Mesothelial cell of epicardium (in vitro differentiated cells): ENCODE measurements at places on chromosomes 3 and 15. TPM values are rescaled to one million over a fixed set of nuclear protein-coding genes. Genes with fewer than 3 reads are reported as not detected.

DNA sequence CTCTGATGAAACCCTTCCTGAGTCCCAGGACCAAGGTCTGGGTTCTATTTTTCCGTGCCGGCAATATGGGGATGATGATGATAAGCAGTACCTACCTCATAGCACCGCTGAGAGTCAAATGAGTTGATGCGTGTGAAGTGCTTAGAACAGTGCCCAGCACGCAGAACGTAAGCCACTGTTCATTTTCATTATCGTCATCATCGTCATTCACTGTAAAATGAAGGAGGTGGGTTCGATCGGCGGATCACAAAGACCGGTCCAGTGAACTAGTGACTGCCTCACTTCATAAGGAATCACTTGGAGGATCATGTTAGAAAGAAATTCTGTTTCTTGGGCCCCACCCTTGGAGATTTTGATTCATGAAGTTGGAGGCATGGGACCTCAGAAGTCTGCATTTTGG lies 44.3 kb downstream of the RLBP1 start:
- DNase-seq = no peak
- no peak overlapping the region for H3K4me3 ChIP-seq
- no peak overlapping the region for H3K27ac ChIP-seq
- peaks cover 5% of the 10 kb centered on the region for H3K4me1 ChIP-seq

- no peaks in the 10 kb centered on the region for H3K27me3 ChIP-seq
- no peak for DNase-seq
- no peaks in the 10 kb centered on the region for H3K36me3 ChIP-seq
- H3K4me3 ChIP-seq = no peak overlapping the region
- H3K27ac ChIP-seq = peak overlapping the region; percentile 72
Measured at GRCh38 chr3:71444861-71445259, 138.7 kb downstream of the FOXP1 start.

DNA sequence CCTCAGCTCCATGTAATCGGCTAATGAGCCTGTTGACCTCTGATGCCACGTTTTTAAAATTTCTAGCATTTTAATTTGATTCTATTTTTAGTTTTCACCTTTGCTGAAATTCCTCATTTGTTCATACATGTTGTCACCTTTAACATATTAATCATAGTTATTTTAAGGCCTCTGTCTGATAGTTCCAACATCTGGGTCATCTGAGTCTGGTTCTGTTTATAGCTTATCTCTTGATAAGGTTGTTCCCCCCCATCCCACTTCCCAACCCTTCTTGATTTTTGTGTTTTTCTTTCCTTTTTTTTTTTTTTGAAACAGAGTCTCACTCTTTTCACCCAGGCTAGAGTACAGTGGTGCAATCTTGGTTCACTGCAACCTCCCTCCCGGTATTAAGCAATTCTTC lies 36.4 kb downstream of the MAP2K1 start:
- H3K4me3 ChIP-seq = no peak overlapping the region
- no peak overlapping the region for H3K27ac ChIP-seq
- no peaks in the 10 kb centered on the region for H3K27me3 ChIP-seq
- no peak for DNase-seq

DNA sequence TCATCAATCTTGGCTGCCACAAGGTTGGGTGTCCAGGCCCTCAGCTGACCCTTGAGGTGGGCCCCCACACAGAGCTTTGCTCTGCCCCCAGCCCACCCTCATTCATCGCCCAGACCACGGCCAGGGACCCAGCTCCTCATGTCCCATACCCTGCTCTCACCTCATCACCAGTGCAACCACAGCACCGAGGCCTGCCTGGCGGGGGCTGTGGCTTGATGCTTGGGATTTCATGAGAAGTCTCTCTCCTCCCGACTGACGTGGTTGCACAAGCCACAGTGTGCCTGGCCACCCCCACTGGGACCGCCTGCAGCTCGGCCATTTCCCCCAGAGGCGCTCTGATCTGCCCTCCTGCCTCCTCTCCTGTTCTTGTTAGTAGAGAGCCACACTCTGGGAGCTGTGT lies 45.4 kb upstream of the MTMR10 start:
- no peaks in the 10 kb centered on the region for H3K36me3 ChIP-seq
- no peak overlapping the region for H3K27ac ChIP-seq
- no peak overlapping the region for H3K4me3 ChIP-seq
- no peaks in the 10 kb centered on the region for H3K27me3 ChIP-seq
- DNase-seq = no peak

DNA sequence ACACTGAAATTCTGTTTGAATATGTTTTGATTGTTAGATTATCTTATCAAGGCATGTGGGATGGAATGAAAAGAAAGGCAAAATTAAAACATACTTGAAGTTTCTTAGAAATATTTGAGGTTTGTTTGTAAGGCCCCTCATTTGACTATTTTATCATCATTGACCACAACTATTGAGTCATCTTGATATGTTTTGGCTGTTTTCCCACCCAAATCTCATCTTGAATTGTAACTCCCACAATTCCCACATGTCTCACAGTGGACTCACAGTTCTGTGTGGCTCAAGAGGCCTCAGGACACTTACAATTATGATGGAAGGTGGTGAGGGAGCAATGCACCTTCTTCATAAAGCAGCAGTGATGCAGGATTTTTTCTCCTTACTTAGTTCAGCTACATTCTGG lies 917.1 kb downstream of the PLOD2 start:
- H3K4me3 ChIP-seq = no peak overlapping the region
- H3K36me3 ChIP-seq = peaks cover 9% of the 10 kb centered on the region
- H3K27me3 ChIP-seq = no peaks in the 10 kb centered on the region
- no peak overlapping the region for H3K27ac ChIP-seq
- DNase-seq = no peak

- peaks cover 25% of the 10 kb centered on the region for H3K4me1 ChIP-seq
- peaks cover 19% of the 10 kb centered on the region for H3K36me3 ChIP-seq
- H3K27me3 ChIP-seq = no peaks in the 10 kb centered on the region
Measured at GRCh38 chr15:35445891-35446290, 100.1 kb downstream of the DPH6 start.

DNA sequence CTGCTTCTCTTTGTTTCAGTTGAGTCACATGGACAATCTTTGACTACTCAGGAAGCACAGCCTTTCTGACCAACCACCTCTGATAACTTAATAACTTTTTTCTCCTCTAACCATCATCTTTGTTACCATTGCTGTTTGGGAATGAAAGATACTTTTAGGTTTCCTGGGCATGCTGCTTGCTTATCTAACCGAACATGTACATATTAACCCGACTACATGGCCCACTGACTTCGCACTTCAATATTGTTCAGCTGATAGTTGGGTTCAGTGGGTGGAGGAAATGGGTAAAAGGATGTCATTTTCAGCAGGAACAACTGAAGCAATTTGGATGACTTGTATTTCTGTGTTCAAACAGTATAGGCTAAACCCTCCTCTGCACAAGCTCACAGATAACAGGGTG lies 214.3 kb downstream of the SQOR start:
- no peak overlapping the region for H3K4me3 ChIP-seq
- H3K4me1 ChIP-seq = no peaks in the 10 kb centered on the region
- peaks cover 9% of the 10 kb centered on the region for H3K27me3 ChIP-seq
- no peak for DNase-seq
- H3K27ac ChIP-seq = no peak overlapping the region
- no peaks in the 10 kb centered on the region for H3K36me3 ChIP-seq

GRCh38 chr3:38576526-38577370 lies 72.7 kb downstream of the SCN5A start:
- peaks cover 4% of the 10 kb centered on the region for H3K27me3 ChIP-seq
- no peak for DNase-seq
- no peak overlapping the region for H3K4me3 ChIP-seq
- H3K27ac ChIP-seq = no peak overlapping the region

DNA sequence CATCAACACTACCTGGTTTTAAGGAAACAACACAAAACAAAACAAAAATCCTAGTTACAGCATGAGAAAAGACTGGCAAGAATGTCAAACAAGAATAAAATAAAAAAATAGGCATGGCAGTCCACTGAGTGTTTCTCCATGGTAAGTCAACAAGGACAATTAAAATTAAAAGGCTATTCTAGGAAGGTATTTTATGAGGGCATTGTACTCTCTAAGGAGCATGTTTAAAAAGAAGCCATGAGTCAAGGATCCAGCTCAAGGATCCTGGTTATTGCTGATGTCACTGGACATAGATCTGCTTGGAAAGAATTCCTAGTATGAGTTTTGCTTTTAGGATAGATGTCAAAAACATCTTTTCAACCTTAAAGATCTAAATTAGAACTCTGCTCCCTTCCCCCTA lies 106.7 kb downstream of the MYO5A start:
- no peaks in the 10 kb centered on the region for H3K36me3 ChIP-seq
- H3K27me3 ChIP-seq = no peaks in the 10 kb centered on the region
- no peak overlapping the region for H3K4me3 ChIP-seq
- no peak overlapping the region for H3K27ac ChIP-seq
- DNase-seq = no peak
- peaks cover 13% of the 10 kb centered on the region for H3K4me1 ChIP-seq

- no peak for DNase-seq
- peaks cover 40% of the 10 kb centered on the region for H3K4me1 ChIP-seq
- H3K4me3 ChIP-seq = peak overlapping the region; percentile 26
- no peaks in the 10 kb centered on the region for H3K27me3 ChIP-seq
- H3K36me3 ChIP-seq = no peaks in the 10 kb centered on the region
- peak overlapping the region; percentile 79 for H3K27ac ChIP-seq
Measured at GRCh38 chr3:18233987-18234716, 191.0 kb downstream of the SATB1 start.

DNA sequence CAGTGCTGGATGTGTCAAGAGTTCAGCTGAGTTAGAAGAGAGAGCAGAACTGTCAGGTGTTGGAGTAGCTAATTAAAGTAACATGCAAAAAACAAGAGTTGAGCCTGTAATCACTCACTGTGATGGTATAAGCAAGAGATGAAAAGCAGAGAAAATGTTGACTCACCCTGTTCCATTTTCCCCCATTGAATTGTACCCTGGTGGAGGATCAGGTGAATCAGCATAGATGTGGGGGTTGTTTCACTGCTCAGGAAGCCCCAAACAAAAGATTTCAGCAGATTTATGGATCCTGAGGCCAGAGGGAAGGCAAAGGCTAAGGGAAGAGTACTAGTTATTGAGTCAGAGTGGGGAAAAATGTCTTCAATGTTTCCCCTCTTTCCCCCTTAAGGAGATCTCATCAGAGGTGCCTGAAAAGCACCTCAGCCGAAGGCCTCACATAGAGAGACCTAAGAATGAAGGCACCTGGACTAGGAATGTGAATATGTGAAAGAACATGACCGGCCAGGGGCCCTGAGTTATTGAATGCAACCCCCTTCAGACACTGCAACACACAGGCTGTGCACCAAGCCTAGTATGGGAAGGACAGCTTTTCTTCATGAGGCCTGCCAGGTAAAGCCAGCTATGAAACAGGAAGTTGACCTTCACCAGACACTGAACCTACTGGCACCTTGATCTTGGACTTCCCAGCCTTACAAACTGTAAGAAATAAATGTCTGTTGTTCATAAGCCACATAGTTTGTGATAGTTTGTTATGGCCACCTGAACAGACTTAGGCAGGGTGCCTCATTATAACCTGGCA lies 90.1 kb downstream of the TMCO5A start:
- H3K4me3 ChIP-seq = no peak overlapping the region
- no peak overlapping the region for H3K27ac ChIP-seq
- H3K4me1 ChIP-seq = no peaks in the 10 kb centered on the region

DNA sequence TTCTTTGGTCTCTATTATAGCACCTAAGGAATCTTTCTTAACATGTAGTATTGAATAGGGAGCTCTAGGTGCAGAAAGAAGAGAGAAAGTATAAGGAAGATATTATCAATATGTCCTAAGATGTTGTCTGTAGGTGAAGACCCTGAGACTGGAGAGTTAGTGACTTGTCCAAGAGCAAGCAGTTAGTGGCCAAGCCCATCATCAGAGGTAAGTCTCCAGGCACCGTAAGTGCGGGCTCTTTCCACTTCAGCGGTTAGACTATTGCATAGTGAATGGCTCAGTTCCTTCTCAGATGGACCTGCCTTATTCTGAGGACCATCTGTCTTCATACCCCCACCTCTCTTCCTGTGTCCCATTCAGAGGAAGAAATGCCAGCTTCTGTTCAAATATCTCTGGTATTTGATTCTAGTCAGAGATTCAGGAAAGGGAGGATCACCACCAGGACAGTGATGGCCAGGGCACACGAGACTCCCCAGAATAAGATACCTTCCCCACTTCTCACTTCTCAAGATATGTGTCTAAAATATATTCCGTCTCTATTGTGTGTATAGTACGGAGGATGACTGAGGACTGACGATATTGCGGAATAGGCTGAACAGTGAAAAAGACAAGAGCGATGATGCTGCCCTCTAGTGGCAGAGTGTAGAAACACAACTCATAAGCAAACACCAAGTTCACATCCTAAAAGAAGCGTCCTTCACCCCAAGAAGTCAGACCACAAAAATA lies 19.1 kb upstream of the ADGRG7 start:
- H3K36me3 ChIP-seq = no peaks in the 10 kb centered on the region
- H3K27ac ChIP-seq = no peak overlapping the region
- DNase-seq = peak; percentile 61
- H3K4me3 ChIP-seq = peak overlapping the region; percentile 35
- H3K4me1 ChIP-seq = peaks cover 3% of the 10 kb centered on the region

- H3K27ac ChIP-seq = no peak overlapping the region
- H3K4me3 ChIP-seq = no peak overlapping the region
- H3K27me3 ChIP-seq = no peaks in the 10 kb centered on the region
- DNase-seq = no peak
- H3K4me1 ChIP-seq = peaks cover 2% of the 10 kb centered on the region
- H3K36me3 ChIP-seq = peaks cover 3% of the 10 kb centered on the region
Measured at GRCh38 chr3:43506644-43507043, 115.2 kb downstream of the ANO10 start.

GRCh38 chr3:135213213-135213612 lies 418.2 kb downstream of the EPHB1 start:
- DNase-seq = no peak
- H3K36me3 ChIP-seq = no peaks in the 10 kb centered on the region
- no peak overlapping the region for H3K4me3 ChIP-seq
- H3K27ac ChIP-seq = no peak overlapping the region
- H3K4me1 ChIP-seq = no peaks in the 10 kb centered on the region

GRCh38 chr3:53513556-53514190 lies 19.3 kb downstream of the CACNA1D start:
- peaks cover 9% of the 10 kb centered on the region for H3K27me3 ChIP-seq
- H3K36me3 ChIP-seq = no peaks in the 10 kb centered on the region
- no peak overlapping the region for H3K4me3 ChIP-seq
- no peak for DNase-seq
- H3K27ac ChIP-seq = no peak overlapping the region

GRCh38 chr3:7962301-7962700 lies 539.3 kb upstream of the LMCD1 start:
- DNase-seq = no peak
- H3K36me3 ChIP-seq = no peaks in the 10 kb centered on the region
- H3K4me3 ChIP-seq = no peak overlapping the region
- no peak overlapping the region for H3K27ac ChIP-seq
- peaks cover 26% of the 10 kb centered on the region for H3K27me3 ChIP-seq

Gene CCDC39
- total RNA-seq = not detected in 3 replicates

Gene FYCO1
- 23.1 to 24.3 TPM (median 24.1 TPM) in 3 replicates for total RNA-seq

Gene CIB1
- total RNA-seq = 16.9 to 18.1 TPM (median 17.6 TPM) in 3 replicates

Gene PLCB2
- total RNA-seq = 9.8 to 11.5 TPM (median 10.7 TPM) in 3 replicates

Gene SCAANT1
- not detected in 3 replicates for total RNA-seq

Gene CYP11A1
- total RNA-seq = 5.2 to 7.0 TPM (median 5.3 TPM) in 3 replicates
